ENCODE measurements at places on chromosomes 5 and 9. TPM values are rescaled to one million over a fixed set of nuclear protein-coding genes. Genes with fewer than 3 reads are reported as not detected.

CDH9 gene
- total RNA-seq: not detected

BTNL9 gene
- total RNA-seq: 4.9 TPM

DCTN3 gene
- total RNA-seq: 59.4 TPM

CCDC192 gene
- not detected for total RNA-seq

RBM18 gene
- 15.7 TPM for total RNA-seq

STX17 gene
- 36.6 TPM for total RNA-seq

Data from left colon (tissue), 2 donors.